Cortex of kidney (tissue), 1 donor: ENCODE measurements at places on chromosomes 7 and 10.

GRCh38 chr7:498678-499641, 20.7 kb downstream of the PDGFA start:
- DNase-seq = no peak

DNA sequence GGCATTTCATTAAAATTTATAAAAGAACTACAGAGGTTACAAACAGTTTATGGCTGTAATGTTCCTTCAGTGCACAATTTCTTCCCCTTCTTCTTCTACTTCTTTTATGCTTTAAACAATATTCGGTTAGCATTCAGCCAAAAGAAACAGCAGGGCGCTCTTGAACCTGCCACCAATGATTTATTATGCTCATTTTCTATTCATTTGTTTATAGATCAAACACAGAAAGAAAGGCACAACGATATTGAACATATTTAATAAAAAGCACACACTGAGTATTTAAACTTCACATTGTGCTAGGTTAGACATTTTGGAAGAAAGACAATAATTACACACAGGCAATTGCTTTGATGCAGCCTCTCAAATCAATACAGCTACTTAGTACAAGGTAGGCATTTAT, 1025.8 kb upstream of the LRRN3 start:
- DNase-seq = no peak

GRCh38 chr7:6158424-6159096, 113.9 kb downstream of the CYTH3 start:
- no peak for DNase-seq

DNA sequence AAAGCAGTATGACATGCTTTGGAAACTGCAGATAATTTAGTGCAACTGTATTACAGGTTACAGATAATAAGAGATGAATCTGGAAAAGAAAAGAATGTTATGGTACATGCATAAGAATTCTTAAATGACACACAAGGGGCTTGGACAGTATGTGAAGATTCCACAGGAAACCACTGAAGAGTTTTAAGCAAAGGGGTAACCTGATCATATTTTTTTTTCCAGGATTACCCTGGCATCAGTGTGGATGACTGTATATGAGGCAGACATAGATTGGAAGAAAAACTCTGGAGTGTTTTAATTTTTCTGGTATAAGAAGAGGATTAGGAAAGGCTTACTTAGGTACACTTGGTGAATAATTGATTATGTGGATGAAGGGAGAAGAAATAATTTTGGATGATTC, 8.1 kb downstream of the TFPI2 start:
- no peak for DNase-seq

GRCh38 chr10:3720228-3721019, 64.6 kb downstream of the KLF6 start:
- no peak for DNase-seq

GRCh38 chr7:74584160-74584954, 73.2 kb upstream of the GTF2I start:
- no peak for DNase-seq

DNA sequence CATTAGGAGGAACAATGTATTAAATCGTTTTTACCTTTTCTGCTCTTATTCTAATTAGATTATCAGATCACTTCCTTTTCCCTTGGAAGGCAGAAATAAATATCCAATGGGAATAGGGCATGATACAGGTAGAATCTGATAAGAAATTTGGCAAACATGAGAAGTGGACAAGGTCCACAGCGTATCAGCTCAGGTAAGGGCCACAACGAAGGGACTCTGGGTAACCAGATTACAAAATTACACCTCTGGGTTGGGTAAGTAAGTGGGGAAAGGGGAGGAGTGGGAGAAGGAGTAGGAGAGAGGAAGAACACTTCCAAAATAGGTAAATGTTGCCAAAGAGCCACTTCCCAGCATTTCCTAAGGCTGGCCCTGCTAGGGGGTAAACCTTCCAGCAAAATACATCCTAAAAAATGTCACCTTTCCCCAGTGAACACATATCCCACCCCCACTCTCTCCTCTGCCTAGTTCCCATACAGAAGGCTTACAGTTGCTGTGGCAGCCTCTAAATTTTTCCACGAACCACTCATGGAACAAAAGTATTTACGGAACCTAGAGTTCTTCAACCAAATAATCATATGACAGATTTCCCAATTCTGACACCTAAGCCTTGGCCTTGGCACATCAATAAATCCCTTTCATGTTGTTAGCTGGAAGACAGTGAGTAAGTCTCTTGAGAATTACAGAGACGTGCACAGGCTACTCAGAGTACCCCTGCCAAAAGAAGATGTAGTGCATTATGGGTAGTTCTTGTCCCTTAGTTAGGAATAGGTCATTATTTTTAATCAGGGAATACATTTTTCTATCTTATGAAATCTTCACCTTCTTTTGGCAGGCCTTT, 51.5 kb upstream of the DLX6 start:
- DNase-seq = no peak

GRCh38 chr7:116161728-116162127, 48.6 kb upstream of the TES start:
- no peak for DNase-seq

- DNase-seq = no peak
These were observed 8.1 kb upstream of the GRID1 start for GRCh38 chr10:86374664-86375063.

GRCh38 chr10:114709984-114710383, 51.9 kb upstream of the ABLIM1 start:
- no peak for DNase-seq
